ENCODE measurements at places on chromosomes 1 and 21. TPM values are rescaled to one million over a fixed set of nuclear protein-coding genes. Genes with fewer than 3 reads are reported as not detected.

Gene CORT
- total RNA-seq: not detected

Gene LUZP1
- total RNA-seq: 65.3 TPM

DNA sequence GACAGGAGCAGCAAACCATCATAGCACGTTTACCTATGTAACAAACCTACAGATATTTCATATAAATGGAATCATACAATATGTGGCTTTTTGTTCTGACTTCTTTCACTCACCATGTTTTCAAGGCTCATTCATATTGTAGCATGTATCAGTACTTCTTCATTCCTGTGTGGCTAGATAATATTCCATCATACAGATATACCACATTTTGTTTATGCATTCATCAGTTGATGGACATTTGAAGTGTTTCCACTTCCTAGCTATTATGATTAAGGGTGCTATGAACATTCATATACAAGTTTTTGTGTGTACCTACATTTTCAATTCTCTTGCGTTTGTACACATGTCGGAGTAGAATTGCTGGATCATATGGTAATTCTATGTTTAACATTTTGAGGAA lies 90.1 kb downstream of the CDC42BPA start:
- no peaks in the 10 kb centered on the region for H3K27me3 ChIP-seq
- DNase-seq: no peak
- no peaks in the 10 kb centered on the region for H3K36me3 ChIP-seq
- no peak overlapping the region for H3K4me3 ChIP-seq
- no peaks in the 10 kb centered on the region for H3K4me1 ChIP-seq

DNA sequence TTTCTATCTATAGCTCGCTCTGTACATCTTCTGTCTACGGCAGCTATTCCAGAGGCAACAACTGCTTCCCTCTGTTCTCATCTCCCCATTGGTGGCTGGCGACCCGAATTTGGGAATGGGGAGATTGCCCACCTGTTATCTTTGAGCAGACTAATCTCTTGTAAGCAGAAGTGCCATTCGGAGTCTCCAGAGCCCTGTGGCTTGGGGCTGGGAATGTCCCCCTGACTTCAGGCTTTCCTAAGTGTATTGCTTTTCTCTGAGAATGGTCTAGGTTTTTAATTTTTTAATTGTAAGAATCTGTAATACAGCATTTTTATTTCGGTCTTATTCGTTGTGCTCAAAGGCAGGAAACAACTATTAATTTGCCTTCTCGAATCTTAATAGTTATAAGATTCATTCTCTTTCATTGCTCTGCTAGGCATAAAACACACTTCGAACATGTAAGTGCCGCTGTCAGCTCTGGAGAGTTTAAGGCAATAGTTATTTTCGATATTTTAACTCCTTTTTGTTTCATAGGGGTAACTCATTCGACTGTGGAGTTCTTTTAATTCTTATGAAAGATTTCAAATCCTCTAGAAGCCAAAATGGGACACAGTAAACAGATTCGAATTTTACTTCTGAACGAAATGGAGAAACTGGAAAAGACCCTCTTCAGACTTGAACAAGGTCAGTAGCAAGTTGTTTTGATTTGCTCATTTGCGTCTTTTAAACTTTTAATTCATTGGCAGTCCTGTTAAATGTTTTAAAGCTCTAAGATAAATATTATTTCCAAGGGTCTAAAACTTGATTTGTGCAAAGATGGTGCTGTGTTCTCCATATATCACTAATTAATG lies 514 bp downstream of the AGL start:
- no peak for DNase-seq
- H3K36me3 ChIP-seq: no peaks in the 10 kb centered on the region
- peaks cover 8% of the 10 kb centered on the region for H3K4me1 ChIP-seq
- H3K27ac ChIP-seq: peak overlapping the region; percentile 93
- H3K27me3 ChIP-seq: no peaks in the 10 kb centered on the region

Gene ITLN2
- not detected for total RNA-seq

Gene XCL1
- 0.11 TPM for total RNA-seq

- no peak for DNase-seq
- H3K27me3 ChIP-seq: no peaks in the 10 kb centered on the region
- no peaks in the 10 kb centered on the region for H3K36me3 ChIP-seq
- H3K4me3 ChIP-seq: no peak overlapping the region
- H3K27ac ChIP-seq: no peak overlapping the region
Observed at GRCh38 chr1:48043622-48044021, 46.4 kb upstream of the TRABD2B start.

Gene KRTAP7-1
- total RNA-seq: not detected

Gene CATSPER4
- not detected for total RNA-seq

GRCh38 chr1:60229821-60230220 lies 156.3 kb upstream of the C1orf87 start:
- no peak overlapping the region for H3K4me3 ChIP-seq
- no peak for DNase-seq
- H3K27ac ChIP-seq: no peak overlapping the region
- H3K27me3 ChIP-seq: no peaks in the 10 kb centered on the region

DNA sequence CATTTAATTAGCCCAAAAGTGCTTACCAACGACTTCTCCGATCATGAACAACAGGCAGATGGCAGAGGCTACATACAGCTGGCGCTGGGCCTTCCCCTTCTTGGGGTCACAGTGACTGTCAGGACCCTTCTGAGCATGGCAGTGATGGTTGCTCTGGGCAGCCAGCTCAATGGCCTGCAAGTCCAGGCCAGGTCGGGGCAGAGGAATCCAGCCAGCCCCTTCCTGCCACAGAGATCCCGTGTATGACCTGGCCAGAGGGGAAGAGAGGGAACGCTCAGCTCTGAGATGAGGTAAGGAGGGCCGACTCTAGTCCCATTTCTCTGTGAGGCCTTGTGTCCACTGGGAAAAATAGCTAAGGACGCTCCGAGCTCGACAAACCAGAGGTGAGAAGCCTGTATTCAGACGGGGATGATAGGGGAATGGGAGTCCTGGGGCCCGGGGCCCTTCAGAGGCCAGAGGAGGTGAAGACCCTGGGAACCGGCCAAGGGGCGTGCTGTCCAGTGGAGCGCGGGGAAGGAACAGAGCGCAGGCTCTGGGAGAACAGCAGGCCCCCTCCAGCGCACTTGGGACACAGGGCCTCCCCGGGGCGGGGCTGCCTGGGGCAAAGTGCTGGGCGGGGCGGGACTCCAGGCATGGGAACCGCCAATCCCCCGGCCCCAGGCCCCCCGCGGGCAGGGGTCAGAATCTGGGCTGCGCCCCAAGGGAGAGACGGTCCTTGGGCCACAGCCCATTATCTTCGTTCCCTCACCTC lies 772 bp downstream of the SLC30A2 start:
- DNase-seq: no peak
- H3K4me1 ChIP-seq: peaks cover 14% of the 10 kb centered on the region
- no peak overlapping the region for H3K27ac ChIP-seq
- H3K36me3 ChIP-seq: no peaks in the 10 kb centered on the region
- H3K27me3 ChIP-seq: peaks cover 33% of the 10 kb centered on the region

GRCh38 chr1:107323784-107324183 lies 182.9 kb downstream of the NTNG1 start:
- H3K4me1 ChIP-seq: no peaks in the 10 kb centered on the region
- no peaks in the 10 kb centered on the region for H3K27me3 ChIP-seq
- no peaks in the 10 kb centered on the region for H3K36me3 ChIP-seq
- no peak overlapping the region for H3K4me3 ChIP-seq
- DNase-seq: no peak

Gene ZNF683
- total RNA-seq: not detected

Gene NR5A2
- total RNA-seq: 1.5 TPM

Gene NKAIN1
- 32.0 TPM for total RNA-seq

Gene CIART
- total RNA-seq: 4.4 TPM

Gene PPIAL4G
- total RNA-seq: not detected

Gene COL6A1
- total RNA-seq: 145 TPM

Gene GJA8
- total RNA-seq: not detected
